Stimulated activated CD4-positive, alpha-beta T cell treated with anti-CD3 and anti-CD28 coated beads, Interleukin-1b, Interleukin-23, amount 100 ng/mL, for 1 hour (primary cell): ENCODE measurements at places on chromosomes 12 and 14.
A peak's percentile ranks its signal among the peaks of the same experiment; 100 is the strongest.

- DNase-seq, result no peak
Observed at GRCh38 chr12:113070117-113070906, 13.8 kb downstream of the DTX1 start.

DNA sequence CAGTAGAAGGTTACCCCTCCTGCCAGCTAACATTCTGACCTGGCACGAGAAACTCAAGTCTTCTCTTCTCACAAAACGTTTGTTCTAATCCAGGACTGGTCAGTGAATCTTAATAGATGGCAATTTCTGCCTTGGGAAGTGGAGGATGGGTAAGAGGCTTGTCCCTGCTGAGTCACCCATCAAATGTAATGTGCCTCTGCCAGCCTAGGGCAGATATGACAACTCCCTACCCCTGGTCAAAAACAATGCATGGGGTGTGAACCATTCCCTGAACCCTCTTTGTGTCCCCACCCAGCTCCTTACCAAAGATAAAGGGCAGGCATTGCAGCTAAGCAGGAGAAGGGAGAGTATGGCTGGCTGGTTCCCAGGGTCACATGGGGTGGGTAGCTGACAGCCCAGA lies 1052.9 kb downstream of the GALC start:
- no peak for DNase-seq

DNA sequence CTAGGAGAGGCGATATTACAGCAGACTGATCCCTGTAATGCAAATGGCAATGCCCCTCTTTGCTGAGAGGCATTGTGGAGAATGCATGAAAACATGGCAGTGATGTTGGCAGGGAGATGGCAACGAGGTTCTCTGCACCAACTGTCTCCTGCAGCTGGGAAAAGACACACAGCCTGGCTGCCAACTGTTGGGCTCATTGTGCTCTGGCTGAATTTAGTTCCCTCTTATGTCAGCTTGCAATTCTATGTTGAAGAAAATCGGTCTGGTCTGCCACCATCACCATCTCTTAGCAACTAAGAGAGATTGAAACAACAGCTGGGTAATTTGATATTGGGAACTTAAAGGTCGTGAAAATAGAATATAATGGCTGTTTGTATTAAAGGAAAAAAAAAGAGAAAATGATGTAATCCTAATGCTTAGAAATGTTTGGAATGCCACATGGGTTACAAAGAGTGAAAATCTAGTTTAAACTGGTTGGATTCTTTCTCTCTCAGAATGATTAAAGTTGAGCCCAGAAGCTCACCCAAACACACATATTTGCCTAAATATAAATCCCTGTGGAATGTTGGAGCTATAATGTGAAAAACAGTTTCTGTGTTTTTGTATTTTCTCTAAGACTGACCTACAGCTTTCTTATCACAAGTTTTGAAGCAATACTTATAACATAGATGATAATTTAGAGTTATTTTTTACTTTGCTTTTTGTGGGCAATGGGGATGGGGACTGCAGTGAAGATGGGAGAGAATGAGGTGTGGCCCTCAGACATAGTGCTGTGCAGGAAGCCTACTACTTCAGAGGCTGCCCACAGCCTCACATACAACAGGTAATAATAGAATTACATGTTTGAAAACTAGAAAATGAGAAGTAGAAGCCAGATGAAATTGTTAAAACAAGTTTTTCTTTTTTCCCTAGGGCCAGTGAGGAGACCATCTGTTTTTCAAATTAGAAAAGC lies 143.7 kb downstream of the AKAP6 start:
- DNase-seq, result no peak

- DNase-seq, result no peak
Observed at GRCh38 chr12:93825931-93826555, 148.9 kb downstream of the CRADD start.

GRCh38 chr14:96122496-96122895 lies 82.1 kb upstream of the BDKRB2 start:
- DNase-seq, result no peak

GRCh38 chr14:100393362-100393761 lies 70.2 kb downstream of the SLC25A47 start:
- DNase-seq, result no peak

GRCh38 chr12:12784911-12785814 lies at the start of gene APOLD1:
Gene APOLD1, plus strand, starts transcription at chr12:12785659. Its CDS starts 33 bp downstream, at chr12:12785692.
- no peak for DNase-seq

GRCh38 chr12:64938179-64938578 lies 113.7 kb downstream of the TBC1D30 start:
- no peak for DNase-seq

GRCh38 chr12:87520968-87521367 lies 508.2 kb downstream of the C12orf50 start:
- no peak for DNase-seq

DNA sequence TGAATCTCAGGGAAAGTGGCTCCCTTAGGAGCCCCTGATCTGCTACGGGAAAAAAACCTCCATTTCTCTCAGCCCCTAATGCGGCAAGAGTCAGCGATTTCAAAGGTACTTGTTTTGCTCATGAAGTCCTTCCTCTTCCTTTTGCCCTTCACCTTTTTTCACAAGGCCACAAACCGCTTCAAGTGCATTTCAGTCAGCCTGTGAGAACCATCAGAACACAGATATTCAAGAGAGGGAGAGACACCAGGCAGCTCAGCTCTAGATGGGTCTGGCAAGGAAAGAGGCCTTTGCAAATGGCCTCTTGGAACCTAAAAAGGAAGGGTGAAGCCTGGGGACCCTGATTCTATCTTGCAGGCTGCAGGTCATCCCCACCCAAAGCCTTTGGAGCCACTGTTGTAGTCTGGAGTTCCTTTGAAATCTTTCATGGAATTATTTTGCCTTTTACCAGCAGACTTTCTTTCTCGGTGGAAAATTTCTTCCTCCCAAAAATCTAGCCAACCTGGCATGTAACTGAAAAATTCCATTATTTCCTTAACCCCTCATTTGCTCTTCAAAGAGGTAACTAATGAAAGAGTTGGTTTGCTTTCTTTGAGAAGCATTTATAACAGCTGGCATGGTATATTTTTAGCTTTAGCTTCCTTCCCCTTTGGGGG lies 145.0 kb downstream of the SAMD4A start:
- DNase-seq, result no peak

DNA sequence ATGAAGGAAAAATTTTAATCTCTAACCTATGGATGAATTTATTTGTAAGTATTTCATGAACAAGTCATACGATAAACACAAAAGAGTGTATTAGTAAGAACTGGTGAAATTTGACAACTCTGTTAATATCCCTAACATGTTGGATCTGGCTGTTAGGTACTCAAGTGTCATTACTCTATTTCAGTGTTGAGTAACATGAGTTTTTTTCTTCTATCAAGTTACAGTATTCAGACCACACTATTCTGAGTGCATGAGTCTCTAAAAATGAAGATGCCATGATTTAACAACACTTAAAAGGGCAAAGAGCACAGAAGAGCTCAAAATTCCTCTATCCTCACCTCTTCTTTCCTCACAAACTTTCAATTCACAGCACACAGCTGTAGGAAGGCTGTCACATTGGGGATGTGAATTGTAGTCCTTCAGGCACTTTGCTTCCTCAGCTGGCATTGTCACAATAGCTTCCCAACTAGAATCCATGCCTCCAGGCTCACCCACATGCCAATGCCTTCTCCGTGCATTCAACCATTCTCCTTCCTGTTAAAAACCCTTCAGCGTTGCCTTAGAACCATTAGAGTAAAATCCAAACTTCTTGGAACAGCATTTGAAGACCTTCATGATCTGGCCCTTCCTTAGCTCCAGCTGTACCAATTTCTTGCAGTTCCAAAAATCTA lies 73.7 kb upstream of the DBX2 start:
- DNase-seq, result no peak

DNA sequence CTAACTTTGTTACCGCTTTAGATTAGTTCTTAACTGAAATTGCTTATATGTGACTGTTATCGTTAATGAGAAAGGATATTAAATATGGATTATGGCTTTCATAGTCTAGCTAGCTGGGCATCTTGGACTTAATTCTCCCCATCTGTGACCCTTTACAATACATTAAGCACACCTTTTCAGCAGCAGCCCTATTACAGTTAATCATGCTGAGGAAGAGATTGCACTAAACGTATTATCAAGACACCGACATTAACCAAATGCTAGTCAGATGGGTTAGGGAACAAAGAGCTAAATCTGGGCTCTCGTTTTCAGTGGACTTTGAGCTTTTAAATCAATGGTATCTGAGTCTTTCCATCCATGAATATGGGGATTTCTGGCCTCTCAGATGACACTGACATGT lies 447.5 kb upstream of the DCN start:
- no peak for DNase-seq

DNA sequence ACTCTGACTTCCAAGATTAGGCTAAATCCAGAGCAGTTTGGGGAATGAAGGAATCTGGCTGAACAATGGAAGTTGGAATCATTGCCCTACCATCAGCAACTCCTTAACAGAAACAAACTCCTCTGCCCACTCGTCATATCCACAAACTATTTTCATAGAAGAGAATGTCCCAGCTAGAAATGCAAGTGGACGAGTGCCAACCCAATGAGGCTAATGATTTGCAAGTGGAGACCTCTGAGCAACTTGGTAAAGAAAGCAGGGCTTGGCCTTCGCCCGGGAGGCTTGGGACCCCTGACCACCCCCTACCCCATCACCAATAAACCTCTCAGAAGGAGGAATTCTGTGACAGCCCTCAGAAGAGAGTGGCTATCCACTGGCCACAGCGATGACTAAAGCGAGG lies 40.0 kb upstream of the DDX11 start:
- no peak for DNase-seq

- DNase-seq, result no peak
Observed at GRCh38 chr12:34107016-34107415, 84.7 kb downstream of the ALG10 start.

GRCh38 chr14:99072433-99072832 lies 199.6 kb downstream of the BCL11B start:
- no peak for DNase-seq

DNA sequence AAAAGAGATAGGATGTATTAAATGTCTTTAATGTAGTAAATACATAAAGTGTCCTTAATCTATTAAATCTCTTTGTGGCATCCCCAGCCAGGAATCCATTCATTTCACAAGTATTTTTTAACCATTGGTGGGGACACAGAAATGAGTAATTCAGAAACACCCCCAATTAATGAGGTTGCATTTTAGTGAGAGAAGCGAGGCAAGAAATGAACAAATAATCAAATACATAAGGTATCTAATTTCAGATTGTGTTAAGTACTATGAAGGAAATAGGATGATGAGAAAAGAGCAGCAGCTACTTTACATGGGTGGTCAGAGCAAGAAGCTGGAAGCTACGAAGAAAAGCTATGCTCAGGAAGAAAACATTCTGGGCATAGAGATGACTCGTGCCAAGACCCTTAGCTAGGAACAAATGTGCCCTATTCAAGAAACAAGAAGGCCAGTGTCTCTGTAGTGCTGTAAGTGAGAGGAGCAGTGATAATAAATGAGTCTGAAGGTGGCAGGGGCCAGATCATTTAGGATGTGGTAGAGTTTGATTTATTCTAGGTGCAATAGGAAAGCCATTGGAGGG lies 60.5 kb upstream of the IGF1 start:
- DNase-seq, result no peak

- no peak for DNase-seq
Observed at GRCh38 chr12:116650062-116650461, 87.8 kb downstream of the SPRING1 start.

DNA sequence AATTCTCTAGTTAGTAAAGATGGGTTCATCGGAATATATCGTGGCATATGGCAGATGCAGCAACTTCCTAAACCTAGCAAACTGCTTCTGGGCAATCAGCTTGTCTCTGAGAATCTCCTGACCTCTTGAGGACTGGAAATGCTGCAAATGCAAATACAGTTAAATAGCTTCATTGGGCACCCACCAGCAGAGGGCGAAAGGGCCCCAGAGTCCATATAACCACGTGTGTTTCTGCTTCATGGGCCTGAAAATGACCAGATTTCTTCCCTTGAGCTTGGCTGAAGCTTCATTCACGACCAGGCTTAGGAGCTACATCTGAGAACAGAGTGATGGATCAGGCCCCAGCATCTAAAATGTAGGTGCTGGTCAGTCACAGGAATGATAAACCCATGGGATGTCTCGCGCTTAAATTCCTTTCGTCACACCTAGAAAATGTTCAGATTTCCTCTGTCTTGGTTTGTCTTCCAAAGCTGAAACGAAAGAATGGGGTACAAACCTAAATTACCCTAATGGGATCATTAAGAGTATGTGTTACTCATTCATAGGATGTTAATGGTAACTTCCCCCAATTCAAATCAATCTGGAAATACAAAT lies 1482.5 kb upstream of the TMEM132C start:
- DNase-seq, result peak; percentile 5

GRCh38 chr14:95507701-95508103 lies 8.7 kb downstream of the SYNE3 start:
- DNase-seq, result no peak

GRCh38 chr12:113244047-113244460 lies 22.8 kb downstream of the TPCN1 start:
- DNase-seq, result no peak

GRCh38 chr12:69837191-69837590 lies 12.2 kb downstream of the MYRFL start:
- no peak for DNase-seq

DNA sequence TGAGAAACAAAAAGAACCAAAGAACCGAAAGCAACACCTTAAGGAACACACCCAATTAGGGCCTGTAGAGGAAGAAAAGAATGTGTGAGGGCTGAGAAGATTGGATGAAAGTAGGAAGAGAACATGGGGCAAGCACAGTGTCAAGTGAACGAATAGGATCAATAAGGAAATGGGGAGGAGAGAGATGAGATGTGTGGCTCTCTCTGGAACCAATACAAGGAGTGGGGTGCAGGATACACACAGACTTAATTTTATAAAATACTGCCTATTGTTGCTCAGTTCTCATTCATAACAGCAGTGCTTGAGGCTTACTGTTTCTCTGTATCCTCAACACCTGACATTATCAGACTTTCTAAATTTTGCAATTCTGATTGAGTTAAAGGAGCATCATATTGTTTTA lies 93.3 kb downstream of the MYRFL start:
- DNase-seq, result no peak
